ENCODE measurements at places on chromosomes 11 and 22.
A peak's percentile ranks its signal among the peaks of the same experiment; 100 is the strongest.

GRCh38 chr11:104725796-104726408 is 172.4 kb downstream of the CASP12 start:
- no peak for DNase-seq

DNA sequence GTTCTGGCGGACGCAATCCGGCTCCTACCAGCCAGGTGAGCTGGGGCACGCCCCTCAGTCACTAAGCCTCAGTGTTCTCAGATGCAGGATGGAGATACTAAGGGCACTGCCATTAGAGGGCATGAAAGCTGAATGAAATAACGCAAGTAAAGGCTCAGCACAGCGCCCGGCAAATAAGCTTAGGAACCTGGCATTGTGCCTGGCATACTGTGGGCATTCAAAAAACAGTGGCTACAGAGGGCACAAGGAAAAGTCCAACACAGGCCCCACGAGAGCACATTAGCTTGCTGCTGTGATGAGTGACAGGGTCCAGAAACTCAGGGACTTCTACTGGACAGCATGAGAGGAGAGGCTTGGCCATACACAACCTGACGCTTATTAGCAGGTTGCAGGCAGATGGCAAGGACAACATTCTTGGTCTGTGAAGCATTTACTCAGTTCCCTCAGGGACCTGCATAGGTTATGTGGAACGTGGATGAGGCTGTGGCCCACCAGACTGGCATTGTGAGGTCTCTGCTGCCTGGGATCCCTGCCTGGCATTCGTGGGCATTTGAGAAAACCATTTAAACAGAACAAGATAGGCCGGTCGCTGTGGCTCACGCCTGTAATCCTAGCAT is 12.2 kb downstream of the TXN2 start:
- no peak for DNase-seq

GRCh38 chr11:57155838-57156607 is 25.7 kb upstream of the LRRC55 start:
- DNase-seq = peak; percentile 56

GRCh38 chr22:49699476-49699875 is 128.2 kb downstream of the BRD1 start:
- DNase-seq = no peak

GRCh38 chr11:124070915-124071622 is 29.9 kb upstream of the OR10G7 start:
- peak; percentile 68 for DNase-seq
